ENCODE measurements at places on chromosomes 16 and 17.
A peak's percentile ranks its signal among the peaks of the same experiment; 100 is the strongest.

DNA sequence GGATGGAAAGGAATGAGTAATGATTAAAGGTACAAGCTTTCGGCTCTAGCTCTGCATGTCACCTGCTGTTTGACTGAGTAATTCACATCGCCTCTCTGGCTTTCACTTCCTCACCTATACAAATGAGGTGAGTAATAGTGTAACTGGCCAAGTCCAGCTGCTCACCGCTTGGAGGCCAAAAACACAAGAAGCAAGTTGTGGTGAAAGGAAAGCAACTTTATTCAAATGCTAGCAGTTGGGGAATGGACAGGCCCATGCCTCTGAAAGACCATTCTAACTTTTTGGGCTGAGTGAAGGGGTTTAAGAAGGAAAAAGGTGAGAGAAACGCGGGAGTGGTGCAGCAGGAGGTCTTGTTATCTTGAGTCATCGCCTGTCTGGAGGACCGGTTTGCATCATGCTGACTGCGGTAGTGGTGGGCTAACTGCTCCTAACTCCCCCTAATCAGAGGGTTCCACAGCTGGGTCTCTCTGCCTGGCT is 45.7 kb upstream of the CSNK2A2 start:
- no peak for DNase-seq

DNA sequence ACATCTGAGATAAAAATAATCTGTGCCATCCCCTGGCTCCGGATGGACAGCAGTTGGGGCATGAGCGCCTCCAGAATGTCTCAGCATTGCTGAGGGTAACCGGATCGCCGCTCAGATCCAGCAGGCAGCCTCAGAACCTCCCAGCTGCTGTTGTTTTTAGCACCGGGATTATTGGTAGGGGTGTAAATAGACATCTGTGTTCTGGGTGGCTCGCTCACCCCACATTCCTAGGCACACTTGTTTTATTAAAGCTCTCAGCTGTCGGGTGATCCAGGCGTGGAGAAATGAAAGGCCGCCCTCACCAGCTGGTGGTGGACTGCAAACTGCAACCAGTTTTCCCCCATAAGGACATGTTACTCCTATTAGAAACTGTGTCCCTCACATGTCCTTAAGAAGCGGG is 32.1 kb downstream of the MYH3 start:
- no peak for DNase-seq

DNA sequence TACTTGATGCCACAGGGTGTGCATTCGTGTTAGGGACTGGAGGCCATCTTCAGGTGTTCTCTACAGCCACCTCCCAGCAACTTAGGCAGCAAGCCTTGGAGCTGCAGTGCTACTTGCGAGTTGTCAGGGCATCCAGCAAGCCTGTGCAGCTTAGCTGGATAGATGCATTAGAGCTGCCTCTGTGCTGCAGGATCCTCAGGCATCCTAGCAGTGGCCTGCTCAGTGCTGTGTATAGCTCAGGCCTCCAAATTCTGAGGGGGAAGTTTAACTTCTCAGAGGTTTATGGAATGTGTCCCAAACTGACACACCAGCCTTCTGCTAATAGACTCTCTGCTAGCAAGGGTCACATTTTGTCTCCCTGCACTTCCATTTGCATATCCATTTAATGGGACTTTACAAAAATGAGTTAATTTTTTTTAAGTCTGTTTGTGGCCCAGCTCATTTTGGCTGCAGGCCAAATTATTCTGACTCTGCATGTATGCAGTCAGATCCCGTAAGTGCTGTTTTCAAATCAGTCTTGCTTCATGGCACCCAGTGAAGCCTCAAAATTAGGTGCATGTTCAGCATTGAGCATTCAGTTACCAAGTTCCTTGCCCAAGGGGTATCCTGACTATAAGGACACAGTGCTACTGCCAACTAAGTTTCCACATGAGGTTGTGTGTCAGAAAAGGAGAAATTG is 6.8 kb downstream of the GABARAPL2 start:
- DNase-seq, result no peak

GRCh38 chr17:82239401-82239925 is 10.6 kb downstream of the SLC16A3 start:
- DNase-seq, result no peak

GRCh38 chr17:20008242-20009051 is 712 bp upstream of the SPECC1 start:
- DNase-seq, result no peak

- peak; percentile 75 for DNase-seq
Observed at GRCh38 chr17:45171338-45172231, 9.9 kb downstream of the HEXIM2 start.

- no peak for DNase-seq
Observed at GRCh38 chr17:70344386-70345060, 175.2 kb downstream of the KCNJ2 start.

GRCh38 chr17:21573961-21574610 is 118.2 kb upstream of the KCNJ18 start:
- DNase-seq, result no peak

GRCh38 chr16:80604600-80605355 is 64.0 kb downstream of the DYNLRB2 start:
- DNase-seq, result no peak

DNA sequence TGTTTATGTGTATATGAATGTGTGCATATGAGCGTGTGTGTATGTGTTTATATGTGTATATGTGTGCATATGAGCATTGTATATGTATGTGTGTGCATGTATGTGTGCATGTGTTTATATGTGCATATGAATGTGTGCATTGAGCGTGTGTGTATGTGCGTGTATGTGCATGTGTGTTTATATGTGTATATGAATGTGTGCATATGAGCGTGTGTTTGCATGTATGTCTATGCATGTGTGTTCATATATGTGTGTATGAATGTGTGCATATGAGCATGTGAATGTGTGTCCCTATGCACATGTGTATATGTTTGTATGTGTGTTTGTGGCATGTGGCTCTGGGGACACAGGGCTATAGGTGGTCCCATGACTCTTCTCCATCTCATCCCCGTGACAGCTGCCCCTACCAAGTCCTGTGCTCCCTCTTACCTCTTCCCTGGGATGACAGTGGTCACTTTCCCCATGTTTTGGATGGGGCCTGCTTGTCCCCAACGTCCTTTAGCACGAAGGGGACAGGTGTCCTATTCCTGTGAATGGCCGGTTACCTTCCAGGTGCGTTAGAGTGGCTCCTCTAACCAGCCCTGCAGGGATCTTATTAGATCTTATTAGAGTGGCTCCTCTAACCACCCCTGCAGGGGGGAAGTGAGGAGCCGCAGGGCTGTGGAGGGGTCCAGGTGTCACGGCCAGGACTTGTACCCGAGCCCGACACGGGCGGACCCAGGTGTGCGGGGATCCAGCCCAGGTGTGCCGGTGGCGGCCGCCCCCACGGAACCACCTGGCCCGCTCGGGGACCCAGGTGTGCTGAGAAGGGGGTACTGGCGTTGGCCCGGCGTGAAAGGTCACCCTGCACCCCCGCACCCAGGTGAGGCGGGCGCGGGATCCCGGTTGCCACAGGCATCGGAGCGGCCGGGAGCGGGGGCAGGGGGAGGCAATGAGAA is 105.6 kb downstream of the SEC14L1 start:
- no peak for DNase-seq

DNA sequence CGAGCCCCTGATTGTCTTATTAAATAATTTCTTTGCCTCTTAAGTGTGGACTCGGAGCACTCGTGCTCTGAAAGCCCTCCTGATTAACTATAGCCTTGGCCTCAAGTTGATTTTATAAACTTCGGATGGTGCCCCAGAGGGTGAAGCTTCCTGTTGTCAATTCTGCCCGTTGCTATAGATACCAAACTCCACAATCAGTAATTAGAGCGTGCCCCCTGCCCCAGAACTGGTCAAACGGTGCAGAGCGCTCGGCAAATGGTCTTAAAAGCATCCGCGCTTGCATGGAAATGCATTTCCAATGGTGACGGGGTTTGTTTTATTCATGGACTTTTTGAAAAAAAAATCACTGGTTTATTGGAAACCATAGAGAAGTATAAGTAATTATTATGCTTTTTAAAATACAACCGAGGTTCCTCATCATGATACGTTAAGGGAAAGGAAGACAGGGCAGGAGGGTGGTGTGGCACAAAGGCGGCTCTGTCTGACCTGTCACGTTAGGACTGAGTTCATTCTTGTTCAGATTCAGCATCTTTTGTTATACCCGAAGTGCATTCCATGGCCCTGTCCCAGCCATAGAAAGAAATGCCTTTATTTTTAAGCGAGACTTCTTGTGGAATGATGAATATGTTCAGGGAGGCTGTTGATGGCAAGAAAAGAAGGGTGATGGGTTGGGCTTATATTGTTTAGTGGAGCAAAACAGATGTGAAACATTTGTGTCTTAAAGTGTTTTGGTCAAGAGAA is 476.4 kb downstream of the MAF start:
- DNase-seq, result no peak

All from HTR-8/SVneo (cell line).